AG08395 (cell line): ENCODE measurements at places on chromosomes 5 and 9.

DNA sequence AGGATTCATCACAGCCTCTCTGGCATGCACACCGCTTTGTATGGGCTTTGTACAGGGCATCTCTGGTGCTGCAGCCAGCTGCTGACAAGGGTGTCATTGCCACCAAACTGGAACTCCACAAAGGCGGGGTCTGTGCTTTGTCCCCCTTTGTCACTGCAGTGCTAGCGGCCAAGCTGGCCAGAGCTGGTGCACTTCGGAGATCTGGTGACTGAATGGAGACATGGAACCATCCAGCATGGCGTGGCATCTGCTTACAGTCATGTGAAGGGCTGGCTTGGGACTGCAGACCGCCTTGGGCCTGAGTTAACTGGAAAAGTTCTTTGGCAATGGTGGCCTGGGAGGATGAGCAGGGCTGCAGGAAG, 18.7 kb upstream of the COL5A1 start:
- DNase-seq, result no peak

- DNase-seq, result peak; percentile 53
These were observed 49.1 kb downstream of the HOMER1 start for GRCh38 chr5:79464695-79465332.

DNA sequence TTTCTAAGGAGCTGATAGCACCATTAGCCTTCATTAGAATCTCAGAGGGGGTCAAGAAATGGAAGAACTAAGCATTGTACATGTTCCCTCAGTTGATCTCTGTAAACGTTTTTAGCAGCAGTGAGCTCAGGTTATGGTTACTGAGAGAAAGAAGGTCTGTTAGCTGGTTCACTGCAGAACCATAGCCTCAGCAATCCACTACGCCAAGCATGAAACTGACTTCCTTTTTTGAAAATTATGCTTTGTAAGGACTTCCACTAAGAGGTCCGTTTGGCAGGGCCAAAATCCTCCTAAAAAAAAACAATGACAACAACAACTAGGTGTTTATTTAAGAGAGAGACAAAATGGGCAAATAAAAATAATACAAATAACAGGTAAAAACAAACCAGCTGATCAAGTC, 273.3 kb downstream of the AOPEP start:
- DNase-seq, result no peak

GRCh38 chr9:114995681-114996221, 65.4 kb upstream of the TNFSF8 start:
- DNase-seq, result no peak

DNA sequence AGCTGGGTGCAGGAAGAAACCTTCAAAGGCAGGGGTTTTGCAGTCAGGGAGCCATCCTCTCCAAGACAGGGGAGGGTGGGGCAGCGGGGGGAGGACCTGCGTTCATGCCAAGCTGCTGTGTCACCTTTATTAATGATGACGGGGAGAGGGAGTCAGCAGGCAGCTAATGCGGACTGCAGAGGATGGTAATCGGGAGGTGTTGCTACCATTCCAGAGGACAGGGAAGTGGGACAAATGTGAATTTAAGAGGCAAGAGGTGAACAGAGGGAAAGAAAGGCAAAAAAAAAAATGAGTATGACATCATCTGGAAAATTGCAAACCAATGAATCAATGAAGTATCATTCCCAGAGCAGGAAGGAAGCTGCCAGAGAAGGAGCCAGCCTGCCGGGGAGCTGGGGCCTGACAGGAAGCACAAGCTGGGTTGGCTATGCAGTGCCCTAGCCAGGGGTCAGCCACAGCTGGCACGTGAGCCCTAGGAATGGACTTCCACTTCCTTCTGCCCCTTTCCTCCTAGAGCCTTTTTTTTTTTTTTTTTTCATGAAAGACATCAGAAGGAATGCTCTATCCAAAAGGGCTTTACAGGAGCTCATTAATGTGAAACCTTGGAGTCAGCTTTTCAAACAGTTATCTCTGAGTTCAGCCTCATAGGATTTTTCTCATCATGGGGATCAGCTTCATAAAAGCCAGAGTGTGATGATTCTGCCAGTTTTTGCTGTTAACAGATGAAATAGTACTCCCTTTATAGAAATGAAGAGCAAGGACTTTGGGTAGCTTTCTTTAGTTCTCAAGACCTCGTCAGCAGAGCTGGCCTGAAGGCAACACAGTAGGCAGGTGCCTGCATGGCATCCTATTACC, 9.2 kb downstream of the INSYN2B start:
- peak; percentile 87 for DNase-seq

GRCh38 chr5:99814321-99815063, 720.7 kb upstream of the FAM174A start:
- DNase-seq, result no peak

GRCh38 chr9:6805532-6805931, 47.8 kb downstream of the KDM4C start:
- peak; percentile 60 for DNase-seq

- peak; percentile 79 for DNase-seq
These were observed 580 bp downstream of the ERAP1 start for GRCh38 chr5:96807075-96807654.

DNA sequence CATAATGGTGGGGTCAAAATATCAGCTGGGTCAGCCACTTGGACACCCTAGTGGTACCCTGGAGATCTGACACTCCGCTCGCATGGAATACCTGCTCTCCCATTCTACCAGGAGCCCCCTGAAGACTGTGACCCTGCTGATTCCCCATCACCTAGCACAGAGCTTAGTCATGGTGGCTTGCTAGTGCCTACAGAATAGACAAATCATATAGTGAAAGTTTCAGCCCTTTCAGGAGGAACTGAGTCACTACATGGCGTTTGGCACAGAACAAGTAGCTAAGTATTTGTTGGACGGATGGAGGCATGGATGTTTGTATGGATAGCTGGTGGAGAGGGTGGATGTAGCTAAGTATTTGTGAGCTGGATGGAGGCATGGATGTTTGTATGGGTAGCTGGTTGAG, 65.3 kb downstream of the LMX1B start:
- no peak for DNase-seq

DNA sequence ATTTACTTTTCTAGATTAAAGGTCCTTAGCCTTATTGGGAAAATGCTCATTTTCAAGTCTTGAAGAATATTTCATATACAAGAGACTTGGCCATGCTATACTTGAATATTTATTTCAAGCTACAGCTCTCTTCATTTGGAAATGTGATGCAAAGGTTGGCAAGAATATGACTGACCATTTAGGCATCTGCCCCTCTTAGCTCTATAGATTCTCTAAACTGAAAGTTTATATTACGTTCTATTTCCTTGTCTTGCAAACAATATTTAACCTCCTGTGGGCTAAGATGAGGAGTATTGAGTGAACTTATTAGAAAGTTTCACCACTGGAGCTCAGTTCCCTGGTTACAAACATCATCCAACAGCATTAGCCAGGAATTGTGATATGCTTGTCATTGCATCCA, 593.1 kb downstream of the MAT2B start:
- DNase-seq, result no peak

DNA sequence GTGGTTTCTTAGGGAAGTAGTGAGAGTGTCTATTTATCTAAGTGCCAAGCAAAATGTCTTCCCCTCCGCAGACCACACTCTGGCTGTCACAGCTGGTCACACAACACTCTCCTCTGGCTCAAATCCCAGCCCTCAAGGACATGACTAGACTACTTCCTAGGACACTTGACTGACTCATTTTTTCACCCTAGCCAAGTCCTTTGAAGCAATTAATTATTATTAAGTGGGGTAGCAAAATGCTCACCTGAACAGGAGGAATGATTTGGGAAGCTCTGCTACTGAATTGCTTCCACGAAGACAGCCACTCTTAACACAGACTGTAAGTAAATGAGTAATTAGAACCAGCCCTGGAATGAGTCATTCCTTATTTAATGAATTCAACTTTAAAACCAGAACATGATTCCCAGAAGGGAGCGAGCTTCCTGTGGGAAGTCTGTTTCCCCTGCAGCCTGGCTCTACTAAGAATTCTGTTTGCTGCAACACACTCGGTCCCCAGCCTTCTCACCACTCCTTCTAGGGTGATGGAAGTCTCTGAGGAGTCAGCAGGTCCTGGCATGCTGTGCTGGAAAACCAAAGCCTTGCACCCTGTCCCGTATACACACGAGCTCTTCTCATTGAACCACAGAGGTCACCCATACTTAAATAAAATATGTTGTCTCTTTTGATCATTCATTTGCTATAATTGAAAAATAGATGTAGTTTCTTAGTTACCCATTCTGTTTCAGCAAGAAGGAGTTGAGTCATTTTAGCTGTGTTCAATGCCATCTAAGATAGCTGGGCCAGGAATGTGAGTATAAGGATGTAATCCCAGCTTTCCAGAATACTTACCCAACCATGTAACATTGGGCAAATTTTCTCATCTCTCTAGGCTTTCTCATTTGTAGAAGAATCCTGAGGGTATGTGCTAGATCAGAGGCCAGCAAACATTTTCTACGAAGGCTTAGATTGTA, 218.6 kb upstream of the RASEF start:
- peak; percentile 58 for DNase-seq

- DNase-seq, result no peak
These were observed 28.6 kb downstream of the CEP72 start for GRCh38 chr5:640461-641330.

DNA sequence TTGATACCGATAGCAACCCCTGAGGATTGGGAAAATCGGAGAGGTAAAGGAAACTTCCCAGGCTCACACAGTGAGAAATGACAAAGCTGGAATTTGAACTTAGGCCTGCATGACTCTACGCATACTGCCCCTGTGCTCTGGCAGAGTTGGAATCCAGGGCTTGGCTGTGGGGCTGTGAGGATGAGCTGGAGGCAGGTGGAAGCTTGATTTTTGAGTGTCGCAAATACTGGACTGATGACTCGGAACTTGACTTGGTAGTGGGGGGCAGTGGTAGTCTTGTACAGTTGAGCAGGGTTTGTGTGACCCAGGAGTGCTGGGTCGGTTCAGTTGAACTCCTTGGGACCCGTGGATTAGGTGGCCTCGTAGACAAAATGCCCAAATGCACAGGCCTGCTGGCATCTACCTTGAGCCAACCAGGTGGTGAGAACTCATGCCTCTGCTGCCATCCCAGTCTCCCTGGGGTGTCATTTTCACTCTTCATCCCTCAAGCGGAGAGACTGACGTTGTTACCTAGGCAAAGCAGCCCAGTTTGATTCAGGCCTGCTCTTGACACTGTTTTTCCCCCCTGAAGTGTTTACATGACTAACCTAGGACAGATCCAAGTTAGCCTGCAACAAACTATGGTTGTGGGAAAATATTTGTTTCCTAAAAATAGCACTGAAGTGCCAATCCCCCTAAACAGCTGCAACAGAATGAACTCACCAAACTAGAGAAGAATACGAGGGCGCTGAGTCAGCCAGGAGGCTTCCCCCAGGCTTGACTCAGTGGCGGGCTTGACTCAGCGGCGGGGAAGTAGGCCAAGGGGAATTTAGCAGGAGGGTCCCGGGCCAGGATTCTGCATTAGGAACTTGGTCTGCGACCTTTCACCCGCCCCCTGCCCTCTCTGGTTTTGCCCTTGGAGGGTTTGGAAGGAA, 45.7 kb upstream of the ORM1 start:
- DNase-seq, result peak; percentile 97

- no peak for DNase-seq
These were observed 46.3 kb upstream of the ADAMTSL1 start for GRCh38 chr9:18427691-18428090.

- peak; percentile 63 for DNase-seq
These were observed 1.3 kb downstream of the GPSM1 start for GRCh38 chr9:136328622-136329041.

DNA sequence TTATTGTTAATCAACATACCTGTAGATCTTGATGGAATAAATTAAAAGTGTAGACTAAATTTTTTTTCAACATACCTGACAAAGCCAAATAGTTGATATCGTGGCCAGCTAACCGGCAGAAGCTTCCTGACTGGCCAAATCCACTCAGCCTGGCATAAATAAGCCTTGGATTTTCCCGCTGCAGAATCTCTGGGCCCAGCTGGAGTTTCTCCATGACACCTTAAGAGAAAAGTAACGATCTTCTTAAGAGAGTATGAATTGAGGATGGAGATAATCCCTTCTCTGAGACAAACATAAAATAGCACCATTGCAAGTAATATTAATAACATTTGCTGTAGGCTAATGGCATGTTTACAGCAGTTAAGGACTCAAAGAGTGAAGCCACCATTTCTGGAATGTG, 2.2 kb downstream of the AMACR start:
- DNase-seq, result no peak
